ENCODE measurements at places on chromosomes 3 and 15.

DNA sequence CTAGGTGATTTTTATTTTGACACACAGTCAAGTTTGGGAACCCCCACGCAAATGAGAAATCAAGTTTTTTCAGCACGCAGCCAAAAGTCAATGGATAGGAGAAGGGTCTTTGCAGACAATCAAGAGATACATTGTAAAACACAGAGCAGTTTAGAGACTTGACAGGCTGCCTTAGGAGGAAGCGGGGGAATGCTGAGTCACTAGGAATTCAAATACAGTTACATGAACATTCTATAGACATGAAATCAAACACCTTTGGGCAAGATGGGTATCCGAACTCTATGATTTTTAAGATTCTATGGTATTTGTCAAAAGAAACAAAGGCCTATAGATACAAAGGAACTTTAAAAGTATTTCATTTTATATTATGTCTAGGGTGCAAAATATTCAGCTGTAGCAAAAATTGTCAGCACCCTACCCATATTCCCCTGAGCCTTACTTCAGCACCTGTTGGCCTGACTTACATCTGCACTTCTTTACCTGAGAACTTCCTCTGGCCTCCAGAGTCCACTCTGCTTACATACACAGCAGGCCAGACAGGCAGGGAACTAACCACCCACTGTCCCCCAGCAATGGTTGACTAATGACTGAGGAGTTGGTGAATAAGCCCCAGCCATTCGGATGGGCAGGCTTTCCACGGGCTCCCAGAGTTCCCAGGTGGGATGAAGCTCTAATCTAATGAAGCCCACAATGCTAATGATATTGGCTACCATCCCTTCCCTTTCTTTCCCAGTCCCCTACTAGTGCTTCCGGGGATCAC, 289.3 kb upstream of the RORA start:
- DNase-seq, result no peak

DNA sequence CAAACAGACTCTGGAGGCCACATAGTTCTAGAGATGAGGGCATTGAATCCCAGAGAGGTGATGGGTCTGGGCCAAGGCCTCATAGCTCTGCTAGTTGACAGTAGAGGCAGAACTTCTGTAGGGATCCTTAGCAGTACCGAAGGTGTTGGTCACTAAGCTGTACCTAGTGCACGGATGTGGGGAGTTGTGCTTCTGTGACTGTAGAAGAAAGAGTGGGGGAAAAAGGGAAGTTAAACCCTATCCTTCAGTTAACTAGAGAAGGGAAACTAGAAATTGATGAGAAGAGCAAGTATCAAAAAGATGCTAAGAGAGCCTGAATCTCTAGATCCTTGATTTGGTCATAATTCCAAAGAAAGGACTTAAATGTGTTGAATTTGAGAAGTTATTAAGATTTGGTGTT, 186.7 kb downstream of the NFKBIZ start:
- no peak for DNase-seq

- no peak for DNase-seq
Observed at GRCh38 chr3:14884665-14885064, 62.7 kb upstream of the NR2C2 start.

DNA sequence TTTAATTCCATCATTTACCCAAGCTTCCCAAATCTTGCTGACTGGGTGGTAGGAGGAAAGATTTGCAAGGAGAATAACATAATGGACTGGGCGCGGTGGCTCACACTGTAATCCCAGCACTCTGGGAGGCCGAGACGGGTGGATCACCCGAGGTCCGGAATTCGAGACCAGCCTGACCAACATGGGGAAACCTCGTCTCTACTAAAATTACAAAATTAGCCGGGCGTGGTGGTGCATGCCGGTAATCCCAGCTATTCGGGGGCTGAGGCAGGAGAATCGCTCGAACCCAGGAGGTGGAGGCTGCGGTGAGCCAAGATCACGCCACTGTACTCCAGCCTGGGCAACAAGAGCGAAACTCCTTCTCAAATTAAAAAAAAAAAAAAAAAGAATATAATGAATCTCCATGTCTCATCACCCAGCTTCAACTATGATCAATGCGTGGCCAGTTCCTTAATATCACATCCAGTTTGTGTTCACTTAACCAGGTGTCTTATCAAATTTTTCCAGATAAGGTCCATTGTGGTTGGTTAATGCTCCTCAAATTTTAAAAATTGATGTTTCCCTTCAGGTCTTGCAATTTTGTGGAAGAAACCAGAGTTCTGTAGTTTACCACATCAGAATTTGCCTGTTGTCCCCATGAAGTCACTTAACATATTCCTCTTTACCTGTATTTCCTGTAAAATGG, 1.3 kb upstream of the ABCF3 start:
- DNase-seq, result no peak

- no peak for DNase-seq
Observed at GRCh38 chr15:51094606-51095569, at the start of gene TNFAIP8L3. Gene TNFAIP8L3 (minus strand): TSS chr15:51094906. CDS start chr15:51094595, 311 bp downstream.

DNA sequence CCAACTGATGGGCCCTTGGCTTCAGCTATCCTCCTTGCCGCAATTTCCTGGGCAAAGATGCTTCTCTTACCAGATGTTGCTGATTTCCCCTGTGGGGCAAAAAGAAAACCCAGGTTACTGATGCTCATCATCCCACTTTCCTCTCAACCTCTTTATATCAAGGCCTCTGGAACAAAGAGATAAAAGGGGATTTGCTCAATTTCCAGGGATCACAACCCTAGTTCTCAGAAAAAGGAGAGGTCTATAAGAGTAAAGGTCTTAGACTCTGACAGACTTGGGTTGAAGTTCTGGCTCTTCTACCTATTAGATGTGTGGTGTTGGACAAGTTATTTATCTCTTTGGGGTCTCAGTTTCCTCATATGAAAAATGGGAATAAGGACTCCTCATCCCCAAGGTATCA, 8.5 kb downstream of the RPAP1 start:
- no peak for DNase-seq

GRCh38 chr15:99117563-99118257, 12.8 kb downstream of the SYNM start:
- DNase-seq, result no peak

- DNase-seq, result no peak
Observed at GRCh38 chr3:13561967-13562366, 13.0 kb downstream of the FBLN2 start.

- DNase-seq, result no peak
Observed at GRCh38 chr3:138578141-138578540, 15.9 kb downstream of the CEP70 start.

DNA sequence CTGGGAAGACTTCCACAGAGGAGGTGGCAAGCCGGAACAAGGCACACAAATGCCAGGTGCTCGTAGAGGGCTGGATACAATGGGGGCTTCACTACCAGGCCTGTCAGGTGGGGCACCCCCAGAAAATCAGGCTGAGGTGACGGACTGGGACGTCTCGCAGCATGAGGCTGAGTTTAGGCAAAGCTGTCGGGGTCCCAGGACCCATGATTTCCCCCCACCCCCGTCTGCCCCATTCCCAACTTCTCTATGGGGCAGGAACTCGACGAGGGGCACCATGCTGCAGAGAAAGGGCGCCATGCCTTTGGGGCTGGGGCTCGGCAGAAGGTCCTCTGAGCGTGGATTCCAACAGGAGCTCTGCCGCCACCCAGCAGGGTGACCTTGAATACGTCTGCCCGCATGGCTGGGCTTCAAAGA, 65.7 kb upstream of the HES1 start:
- no peak for DNase-seq

DNA sequence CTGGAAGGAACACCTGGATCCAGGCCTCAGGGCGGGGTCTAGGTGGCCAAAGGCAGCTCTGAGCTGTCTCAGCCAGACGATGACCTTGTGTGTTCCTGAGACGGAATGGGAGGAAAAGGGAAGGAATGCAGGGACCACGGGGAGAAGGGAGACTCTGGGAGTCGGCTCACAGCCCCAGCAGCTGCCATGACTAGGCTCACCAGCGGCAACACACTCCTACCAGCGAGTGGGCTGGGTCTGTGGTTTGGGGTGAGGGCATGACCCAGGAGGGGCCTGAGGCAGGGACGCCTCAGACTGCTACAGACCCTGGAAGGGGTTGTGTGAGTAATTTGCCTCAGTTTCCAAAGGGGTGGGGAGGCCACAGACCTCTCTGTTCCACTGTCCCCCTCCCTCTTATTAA, 19.8 kb downstream of the IQSEC1 start:
- DNase-seq, result no peak

GRCh38 chr3:195251336-195252065, 19.5 kb downstream of the XXYLT1 start:
- no peak for DNase-seq
